Stimulated activated CD8-positive, alpha-beta memory T cell treated with anti-CD3 and anti-CD28 coated beads, Interleukin-15, amount 100 ng/mL, for 1 hour (primary cell): ENCODE measurements at places on chromosomes 3 and 15.

DNA sequence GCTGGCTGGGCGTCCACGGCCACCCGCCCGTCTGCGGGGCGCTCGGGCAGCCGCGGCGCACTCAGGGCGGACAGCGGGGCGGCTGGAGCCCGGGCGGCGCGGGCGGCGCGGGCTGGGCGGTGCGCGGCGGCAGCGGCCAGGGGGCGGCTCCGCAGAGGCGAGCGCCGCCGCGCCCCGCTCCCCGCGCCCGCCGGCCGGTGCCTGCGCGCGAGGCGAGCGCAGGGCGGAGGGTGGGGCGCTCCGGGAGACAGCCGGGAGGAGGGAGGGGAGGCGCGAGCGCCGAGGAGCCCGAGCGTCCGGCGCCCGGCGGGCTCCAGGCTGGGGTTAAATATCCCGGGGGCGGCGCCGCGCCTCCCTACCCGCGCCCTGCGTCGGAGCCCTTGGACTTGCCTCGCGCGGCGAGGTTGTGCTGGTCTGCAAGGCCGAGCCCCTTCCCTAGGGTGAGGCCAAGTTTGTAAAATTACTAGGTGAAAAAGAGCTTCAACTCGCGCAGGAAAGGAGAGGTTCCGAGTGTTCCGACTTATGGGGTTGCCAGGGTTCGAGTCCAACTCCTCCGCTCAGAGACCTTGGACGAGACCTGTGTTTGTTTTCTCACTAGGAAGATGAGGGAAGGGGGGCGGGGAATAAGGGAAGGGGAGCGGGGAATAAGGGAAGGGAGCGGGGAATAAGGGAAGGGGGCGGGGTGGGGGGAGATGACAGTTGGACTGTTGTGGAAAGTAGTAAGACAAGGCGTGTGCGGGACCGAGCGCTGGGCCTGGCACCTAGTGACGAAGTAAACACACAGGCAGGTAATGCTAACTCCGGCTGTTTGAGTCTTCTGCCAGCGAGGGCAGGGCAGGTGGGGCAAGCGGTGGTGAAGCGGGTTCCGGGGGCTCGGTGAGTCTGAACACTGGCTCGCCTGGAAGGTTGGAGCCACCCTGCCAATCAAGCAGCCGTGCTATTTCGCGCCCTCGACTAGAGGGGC lies at the start of gene TNFAIP8L3:
Gene TNFAIP8L3, minus strand, starts transcription at position 301 of the 964 bp plus-strand sequence. CDS start 311 bp downstream, outside the sequence.
- no peak for DNase-seq

GRCh38 chr15:90211440-90212143 lies 10.5 kb downstream of the SEMA4B start:
- no peak for DNase-seq

- DNase-seq = no peak
These were observed 54.9 kb downstream of the IGF1R start for GRCh38 chr15:98703126-98703685.

DNA sequence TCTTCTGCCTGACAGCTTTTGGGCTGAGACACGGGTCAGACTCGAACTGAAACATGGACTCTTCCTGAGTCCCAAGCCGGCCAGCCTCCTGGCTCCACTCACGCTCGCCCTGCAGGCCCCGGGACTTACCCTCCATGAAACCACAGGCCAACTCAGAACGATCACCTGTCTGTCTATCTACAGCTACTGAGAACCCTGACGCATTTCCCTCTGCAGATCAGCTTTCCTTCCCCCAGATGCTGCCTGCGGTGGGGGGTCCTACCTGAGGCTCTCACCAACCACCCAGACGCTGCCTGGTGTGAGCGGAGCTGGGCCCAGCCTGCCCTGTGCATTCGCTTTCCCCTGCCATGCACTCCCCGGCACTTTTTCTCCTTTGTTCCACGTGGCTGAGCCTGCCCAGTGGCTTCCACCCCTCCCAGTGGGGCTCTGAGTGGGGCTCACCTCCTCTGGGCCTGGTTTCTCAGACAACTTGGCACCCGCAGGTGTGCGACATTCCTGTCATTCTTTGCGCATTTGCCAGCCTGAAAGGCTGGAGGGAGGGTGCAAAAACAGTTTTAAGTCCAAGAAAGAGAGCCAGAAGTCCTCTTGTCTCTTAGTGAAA lies 60.2 kb downstream of the PLXNA1 start:
- DNase-seq = no peak

DNA sequence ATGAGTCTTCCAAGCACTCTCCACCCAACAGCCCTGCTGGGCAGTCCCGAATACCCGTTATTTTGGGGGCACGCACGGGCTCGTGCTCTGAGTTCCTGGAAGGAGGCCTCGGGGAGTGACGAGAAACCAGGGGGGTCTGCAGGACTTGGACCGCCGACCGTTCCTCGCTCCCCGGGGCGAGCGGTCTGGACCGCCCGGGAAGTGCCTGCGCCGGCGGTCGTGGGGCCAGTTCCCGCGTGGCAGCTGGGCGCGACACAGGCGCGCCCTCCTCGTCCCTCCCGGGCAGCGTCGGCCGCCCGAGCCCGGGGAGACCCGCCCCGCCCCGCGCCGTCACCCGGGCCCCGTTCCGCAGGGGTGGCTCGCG lies 387 bp downstream of the GNB4 start:
- no peak for DNase-seq

- no peak for DNase-seq
These were observed 9.1 kb downstream of the AMOTL2 start for GRCh38 chr3:134364936-134365765.

- no peak for DNase-seq
These were observed 447.8 kb downstream of the FHIT start for GRCh38 chr3:60803216-60804173.

DNA sequence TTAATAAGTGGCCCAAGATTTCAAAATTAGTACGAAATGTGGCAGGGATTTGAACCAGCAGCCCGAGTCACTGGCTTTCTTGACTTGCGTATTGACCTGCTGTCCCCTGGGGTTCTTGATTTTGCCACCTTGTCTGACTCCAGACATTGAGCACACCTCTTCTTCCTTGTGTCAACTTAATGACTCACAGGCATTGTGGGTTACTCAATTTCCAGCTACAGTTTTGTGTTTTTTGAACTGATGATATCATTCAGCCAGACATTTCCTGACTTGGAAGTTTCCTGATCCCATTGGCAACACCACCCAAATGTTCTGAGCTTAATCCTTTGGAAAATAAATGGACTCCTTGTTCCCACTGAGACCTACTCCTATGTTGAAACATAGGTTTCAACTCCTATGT lies 64.2 kb downstream of the MOBP start:
- no peak for DNase-seq

DNA sequence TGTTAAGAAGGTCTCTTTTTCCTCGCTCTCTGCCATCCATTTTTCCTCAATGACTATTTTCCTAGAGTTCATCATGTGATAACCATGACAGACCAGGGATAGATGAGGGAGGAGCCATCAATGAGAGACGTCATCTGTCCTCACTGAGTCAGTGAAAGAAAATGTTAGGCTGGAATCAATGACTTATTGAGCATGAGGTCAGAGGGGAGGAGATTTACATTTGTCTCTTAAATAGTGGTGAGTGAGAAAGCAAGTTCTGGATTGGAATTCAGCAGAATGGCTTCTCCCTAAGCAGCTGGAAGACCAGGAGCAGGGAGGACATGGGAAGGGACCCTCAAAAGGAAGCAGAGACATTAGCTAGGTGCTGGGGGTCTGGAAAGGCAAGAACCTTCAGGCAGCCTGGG lies 28.2 kb upstream of the USP3 start:
- DNase-seq = no peak

DNA sequence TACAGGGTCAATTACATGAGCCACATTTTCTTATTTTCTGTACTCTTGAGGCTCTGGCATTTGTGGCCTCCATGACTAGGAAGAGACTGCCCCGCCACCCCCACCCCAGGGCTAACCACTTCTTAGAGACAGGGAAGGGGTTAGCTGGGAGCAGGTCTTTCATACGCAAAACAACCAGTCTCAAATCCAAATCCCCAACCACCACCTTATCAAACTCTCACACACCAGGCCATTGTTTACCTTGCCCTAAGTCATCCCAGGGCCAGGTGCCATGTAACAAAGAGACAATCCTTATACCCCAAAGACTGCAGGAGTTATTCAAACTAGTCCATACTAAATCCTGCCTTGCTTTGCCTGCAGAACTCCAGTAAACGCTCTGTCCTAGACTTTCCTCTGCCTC lies 77.8 kb downstream of the B3GNT5 start:
- DNase-seq = no peak

GRCh38 chr3:161415506-161416231 lies 44.4 kb upstream of the SPTSSB start:
- DNase-seq = no peak

DNA sequence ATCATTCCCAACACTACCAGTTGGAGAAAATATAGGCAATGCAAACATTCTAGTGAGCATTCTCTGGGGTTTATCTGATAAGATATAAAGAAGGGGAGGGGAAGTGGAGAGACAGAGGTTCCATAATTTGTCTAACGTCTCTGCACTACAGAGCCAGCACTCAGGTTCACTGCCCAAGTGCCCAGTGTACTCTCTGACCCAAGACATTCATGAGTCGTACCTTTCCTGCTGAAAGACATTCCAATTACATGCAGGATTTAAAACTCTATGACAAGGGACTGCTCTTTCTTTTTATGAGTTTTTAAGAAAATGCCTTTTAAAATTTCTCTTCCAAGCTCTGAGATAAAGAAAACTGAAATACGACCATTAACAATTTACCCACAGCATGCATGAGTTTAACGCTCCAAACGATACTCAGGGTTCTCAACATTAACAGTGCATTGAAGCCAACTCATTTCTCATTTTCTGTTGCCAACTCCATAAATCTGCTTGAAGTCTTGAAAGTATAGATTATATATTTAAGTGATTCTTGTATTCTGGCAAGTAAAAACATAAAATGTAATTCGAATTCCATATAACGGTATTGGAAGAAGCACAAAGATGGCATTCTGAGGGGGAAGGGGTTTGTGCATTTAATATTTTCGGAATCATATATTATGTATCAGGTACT lies 193.4 kb downstream of the SUCLG2 start:
- DNase-seq = no peak

DNA sequence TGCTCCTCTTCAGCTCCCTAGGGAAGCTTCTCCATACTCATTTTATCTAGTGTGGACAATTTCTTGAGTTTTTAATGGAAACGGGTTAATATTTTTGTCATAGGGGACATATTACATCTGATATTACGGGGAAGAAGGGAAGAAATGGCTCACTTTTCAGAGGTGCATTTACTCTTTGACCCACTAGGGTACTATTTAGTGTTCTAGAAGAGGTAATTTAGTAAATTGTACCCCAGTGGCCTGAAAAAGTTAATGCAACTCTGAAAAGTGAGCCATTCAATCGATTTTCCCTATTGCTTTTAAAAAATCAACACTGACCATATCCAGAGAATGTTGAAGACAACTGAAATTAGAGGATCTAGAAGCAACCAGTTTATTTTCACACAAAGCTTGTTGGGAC lies 71.2 kb downstream of the MAP2K5 start:
- no peak for DNase-seq

DNA sequence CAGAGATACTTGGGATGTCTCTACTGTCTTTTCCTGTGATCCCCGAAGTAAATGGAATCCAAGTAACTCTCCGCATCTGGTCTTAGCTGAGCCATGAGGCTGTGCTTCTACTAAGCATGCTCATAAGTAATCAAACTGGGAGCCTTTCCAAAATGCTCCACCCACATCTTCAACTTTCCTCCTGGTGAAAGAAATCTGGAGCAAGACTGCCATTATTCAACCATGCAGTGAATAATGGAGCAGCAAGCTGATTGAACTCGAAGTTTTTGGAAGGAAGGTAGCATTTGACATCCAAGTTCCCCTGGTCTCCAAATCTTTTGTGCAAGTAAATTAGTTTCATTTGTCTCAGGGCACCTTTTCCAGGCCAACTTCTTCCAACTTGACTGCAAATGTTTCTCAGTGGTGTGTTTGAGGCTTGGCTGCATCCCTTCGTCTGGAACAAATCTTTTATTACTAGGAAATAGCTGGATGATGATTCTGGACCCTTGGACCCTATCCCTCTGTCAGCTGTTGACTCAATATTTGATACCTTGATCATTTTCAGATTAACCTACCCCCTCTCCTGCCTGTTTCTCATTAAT lies 19.4 kb downstream of the GXYLT2 start:
- no peak for DNase-seq

- DNase-seq = no peak
These were observed 384 bp downstream of the KNL1 start for GRCh38 chr15:40594429-40594836.

DNA sequence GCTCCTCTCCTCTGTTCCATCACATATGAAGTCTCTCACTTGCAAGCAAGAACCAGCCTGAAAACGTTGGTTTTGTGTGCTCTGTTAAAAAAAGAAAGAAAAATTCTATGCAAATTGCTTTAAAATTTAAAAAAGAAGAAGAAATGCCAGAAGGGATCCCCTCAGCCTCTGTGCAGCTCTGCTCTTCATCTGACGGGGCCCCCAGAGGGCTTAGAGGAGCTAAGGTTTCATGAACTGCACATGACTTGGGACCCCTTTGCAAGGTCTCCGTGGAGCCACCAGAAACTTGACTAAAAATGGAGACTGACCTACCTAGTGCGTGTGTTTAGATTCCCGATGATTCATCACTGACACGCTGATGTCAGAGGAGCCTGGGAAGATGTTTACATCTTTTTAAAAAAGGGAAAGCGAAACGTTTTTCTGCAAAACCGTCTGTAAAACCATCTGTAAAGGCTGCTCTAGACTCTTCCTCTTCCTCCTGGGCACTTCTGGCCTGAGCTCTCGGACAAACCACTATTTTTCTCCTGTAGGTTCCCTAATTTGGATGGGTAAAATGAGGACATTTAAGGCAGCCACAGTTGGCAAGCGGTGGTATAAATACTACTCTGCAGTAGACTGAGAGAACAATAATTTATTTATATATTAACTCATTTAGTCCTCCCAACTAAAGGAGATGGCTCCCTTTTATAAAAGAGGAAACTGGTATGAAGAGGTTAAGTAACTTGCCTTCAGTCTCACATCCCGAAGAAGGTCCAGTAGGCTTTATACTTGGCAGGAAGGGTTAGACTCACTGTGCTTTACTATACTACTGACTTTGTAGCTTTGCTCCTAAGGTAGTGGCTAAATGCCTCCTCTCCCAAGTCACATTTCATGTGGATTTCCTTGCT lies 67.2 kb upstream of the POLG start:
- DNase-seq = no peak

- no peak for DNase-seq
These were observed 311.8 kb upstream of the TRIM42 start for GRCh38 chr3:140365872-140366697.

DNA sequence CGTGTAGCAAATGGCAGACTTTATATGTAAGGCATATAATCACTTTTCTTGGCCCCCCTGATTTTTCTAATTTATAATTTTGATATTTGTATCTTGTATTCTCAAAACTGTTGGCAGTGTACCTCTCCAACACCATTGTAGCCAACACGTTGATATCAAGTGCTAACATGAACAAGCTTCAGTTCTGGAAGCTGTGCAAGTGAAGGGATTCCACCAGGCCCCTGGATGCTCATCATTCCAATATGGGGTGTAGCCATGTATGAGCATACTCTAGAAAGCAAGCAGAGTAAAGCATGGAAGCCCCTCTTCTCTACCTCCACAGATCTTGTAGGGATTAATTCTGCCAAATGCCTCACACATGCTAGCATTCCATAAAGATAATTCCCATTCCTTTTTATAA lies 211.3 kb downstream of the MYRIP start:
- DNase-seq = no peak

GRCh38 chr3:149895339-149895738 lies 75.4 kb downstream of the PFN2 start:
- no peak for DNase-seq
